H1 (cell line): ENCODE measurements at places on chromosomes 6 and 20.

GRCh38 chr20:58125726-58126125 is 102.7 kb downstream of the ANKRD60 start:
- DNase-seq: no peak

GRCh38 chr6:138824482-138825144 is 28.7 kb downstream of the ECT2L start:
- DNase-seq: no peak

DNA sequence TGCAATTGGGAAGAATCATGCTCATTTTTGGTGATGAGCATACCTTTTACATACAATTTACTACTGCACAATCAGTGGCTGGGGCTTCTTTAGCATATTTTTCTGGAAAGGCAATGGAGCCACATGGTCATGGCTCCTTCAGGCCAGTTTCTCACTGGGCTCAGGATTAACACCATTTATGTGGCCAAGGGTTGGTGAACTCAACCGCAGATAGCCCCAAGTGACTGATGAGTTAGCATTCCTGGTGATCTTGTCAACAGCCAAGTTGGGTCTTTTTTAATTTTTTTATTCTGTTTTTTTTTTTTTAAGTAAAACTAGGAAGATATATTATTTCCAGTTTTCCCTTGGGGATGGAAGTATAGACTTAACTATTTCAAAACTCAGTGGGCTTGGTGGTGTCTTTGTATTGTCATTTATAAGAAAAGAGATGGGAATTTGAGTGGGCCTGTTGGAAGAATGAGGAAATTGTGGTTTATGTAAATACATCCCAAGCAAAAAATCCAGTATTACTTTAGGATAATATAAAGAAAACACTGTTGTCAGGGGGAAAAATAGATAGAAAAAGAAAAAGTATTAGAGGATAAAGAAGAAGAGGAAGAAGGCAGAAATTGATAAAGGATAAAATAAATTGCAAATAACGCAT is 397.4 kb downstream of the MAFB start:
- DNase-seq: no peak

DNA sequence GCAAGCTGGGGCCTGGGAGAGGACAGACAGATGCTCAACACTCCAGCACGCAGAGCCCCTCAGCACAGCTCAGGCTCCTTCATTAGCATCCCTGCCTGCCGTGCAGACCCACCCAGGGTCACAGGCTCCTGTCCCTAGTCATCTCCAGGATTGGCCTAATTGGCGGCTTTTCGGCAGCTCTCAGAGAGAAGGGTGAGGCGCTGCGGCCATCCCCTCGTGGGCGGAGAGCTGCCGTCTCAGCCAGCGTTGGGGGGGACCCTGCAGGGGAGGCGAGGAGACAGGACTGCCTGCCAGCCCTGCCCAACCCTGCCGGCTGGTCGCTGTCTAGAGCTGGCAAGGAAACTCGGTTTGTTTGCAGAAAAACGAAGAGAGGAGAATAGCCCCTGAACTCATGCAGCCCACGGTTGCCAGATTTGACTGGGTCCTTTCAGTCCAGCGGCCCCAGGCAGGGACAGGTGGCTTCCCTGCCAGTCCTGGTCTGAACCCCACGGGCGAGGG is 26.8 kb downstream of the BHLHE23 start:
- DNase-seq: no peak

DNA sequence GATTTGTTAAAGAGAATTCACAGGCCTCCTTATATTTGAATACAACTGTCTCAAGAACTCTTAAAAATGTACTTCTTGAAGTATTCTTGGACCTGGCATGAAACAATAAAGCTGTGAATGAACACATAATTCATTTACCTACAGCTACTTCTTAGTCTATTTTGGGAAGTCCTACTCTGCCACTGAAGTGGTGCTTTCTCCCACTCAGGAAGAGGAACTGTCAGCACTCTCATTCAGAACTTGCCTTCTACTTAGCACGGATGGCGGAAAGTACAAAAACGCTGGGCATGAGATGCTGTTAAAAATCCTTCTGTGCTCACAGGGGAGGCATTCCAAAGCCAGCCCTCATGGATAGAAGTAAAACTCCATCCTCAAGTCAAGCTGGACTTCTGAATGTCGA is 144.8 kb upstream of the LAMP5 start:
- no peak for DNase-seq

- no peak for DNase-seq
Measured at GRCh38 chr6:53244958-53245357, 96.3 kb upstream of the GCM1 start.

- no peak for DNase-seq
Measured at GRCh38 chr20:9140162-9140760, 71.4 kb downstream of the PLCB4 start.

- no peak for DNase-seq
Measured at GRCh38 chr6:110366975-110367374, 8.8 kb upstream of the METTL24 start.

GRCh38 chr20:24493181-24493580 is 23.8 kb downstream of the SYNDIG1 start:
- no peak for DNase-seq

DNA sequence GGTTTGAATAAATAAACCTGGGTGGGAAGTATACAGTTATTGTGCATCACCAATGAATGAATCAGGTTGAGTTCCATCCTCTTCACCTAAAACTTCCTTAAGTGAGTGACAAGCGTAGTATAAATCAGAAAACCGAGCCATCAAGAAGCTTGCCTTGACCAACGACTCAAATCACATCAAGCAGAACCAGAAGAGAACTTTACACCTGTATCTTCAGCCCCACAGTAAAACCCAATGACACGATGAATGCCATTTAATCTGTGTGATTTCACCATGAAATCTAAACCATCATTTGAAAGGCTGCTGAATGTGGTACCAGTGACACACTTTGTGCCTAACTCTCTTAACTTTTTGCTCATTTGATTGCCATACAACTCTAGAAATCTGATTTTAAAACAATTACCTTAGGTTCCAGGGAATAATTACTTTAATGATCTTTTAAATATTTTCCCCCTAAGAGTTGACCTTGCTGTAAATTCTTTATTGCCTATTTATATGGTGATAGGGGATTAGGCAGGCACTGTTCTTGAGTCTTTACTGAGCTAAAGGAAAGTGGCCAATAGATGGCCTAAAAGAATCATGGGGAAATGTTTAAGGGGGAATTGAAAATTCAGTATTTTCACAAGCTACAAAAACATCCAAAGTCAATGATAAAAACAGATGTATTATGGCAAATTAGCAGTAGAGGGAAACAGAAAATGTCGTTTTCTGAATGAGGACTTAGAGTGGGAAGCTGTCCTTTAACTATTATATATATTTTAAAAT is 152.0 kb upstream of the EYA4 start:
- no peak for DNase-seq

GRCh38 chr20:47594157-47594556 is 92.5 kb downstream of the NCOA3 start:
- no peak for DNase-seq

DNA sequence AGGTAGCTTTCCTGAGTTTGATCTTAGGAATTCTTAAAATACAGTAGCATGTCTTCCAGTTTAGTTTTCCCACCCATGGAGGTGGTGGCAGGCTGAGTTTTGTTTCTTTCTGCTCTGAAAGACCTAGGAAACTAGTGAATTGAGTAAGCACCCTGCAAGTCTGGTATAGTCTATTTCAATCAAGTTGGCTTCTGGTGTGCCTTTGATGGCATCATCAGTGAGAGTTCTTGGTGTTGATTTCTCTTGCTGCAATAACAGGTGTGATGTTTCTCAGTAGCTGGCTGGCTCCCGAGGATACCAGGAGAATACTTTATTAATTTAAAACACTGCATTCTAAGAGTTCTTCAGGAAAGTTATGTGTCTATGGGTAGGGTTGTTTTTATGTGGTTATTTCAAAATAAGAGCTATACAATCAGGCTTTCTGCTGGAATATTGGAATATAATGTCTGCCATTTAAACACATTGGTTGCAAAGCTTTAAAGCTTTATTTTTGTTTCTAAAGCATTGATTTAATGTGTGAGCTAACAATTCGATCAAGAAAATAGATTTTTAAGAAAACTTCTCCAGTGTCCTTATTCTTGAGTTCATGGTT is 19.0 kb downstream of the VAPB start:
- DNase-seq: no peak

DNA sequence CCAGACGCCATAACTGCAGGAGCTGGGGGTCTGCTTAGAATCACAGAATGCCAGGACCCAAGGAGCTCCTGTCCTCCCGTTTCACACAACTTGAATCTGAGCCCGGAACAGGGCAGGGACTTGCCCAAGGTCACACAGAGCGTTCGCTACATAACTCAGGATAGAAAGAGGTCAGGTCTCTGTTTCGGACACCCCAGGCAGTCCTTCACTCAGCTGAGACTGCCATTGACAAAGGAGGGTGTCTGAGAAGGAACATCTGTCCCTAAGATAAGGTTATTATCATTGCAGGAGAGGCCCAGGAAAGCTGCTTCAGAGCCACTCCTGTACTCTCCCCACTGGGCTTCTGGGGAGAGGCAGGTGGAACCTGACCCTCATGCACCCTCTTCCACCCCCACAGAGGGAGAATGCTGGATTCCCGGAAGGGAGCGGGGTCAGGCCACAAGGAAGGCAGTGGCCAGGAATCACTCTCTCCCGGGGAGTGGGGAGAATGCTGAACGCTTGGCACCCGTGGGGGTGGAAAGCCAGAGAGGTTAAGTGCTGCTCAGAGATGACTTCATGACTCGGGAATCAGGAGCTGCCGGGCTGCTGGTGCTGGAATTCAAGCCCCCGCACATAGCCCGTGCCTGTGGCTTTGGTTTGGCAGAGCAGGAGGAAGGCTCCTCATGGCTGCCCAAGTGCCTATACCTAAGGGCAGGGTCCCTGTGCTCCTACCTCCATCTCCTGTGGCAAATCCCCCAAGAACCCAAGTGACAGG is 10.7 kb downstream of the SDC4 start:
- no peak for DNase-seq

DNA sequence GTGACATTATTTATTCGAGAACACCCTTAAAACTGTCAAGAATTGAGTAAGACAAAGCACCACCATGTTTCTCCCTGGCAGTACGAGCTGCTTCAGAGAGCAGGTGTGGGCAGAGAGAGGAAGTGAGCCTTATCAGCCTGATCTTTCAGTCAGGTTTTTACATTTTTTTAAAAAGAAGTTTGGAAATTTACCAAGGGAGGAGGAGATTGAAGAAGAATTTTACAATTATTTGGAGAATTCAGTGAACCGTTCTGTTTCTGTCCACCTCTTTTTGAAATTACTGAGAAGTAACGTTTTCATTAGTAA is 75.5 kb downstream of the ZDHHC14 start:
- DNase-seq: no peak

- no peak for DNase-seq
Measured at GRCh38 chr6:82616386-82617028, 252.9 kb downstream of the TPBG start.

- DNase-seq: no peak
Measured at GRCh38 chr6:44921798-44922197, 406.3 kb upstream of the RUNX2 start.

- no peak for DNase-seq
Measured at GRCh38 chr6:68071740-68072139, 563.3 kb upstream of the ADGRB3 start.

DNA sequence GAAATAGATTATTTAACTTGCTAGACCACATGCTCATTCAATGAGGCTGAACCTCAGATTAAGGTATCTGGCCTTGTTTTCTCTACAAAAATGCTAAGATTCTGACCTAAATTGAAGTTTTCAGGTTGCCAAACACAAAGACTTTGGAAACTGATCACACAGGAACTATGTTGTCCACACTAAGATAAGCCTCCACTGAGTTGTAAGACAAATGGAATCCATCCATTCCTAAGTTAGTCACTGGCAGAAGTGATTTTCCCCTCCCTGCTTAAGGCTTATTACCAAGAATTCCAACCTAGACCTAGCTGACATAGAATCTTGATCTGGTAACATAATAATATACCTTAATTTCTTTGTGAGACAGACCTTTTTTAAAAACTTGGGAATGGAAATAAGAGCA is 608.1 kb downstream of the TENT5A start:
- no peak for DNase-seq

DNA sequence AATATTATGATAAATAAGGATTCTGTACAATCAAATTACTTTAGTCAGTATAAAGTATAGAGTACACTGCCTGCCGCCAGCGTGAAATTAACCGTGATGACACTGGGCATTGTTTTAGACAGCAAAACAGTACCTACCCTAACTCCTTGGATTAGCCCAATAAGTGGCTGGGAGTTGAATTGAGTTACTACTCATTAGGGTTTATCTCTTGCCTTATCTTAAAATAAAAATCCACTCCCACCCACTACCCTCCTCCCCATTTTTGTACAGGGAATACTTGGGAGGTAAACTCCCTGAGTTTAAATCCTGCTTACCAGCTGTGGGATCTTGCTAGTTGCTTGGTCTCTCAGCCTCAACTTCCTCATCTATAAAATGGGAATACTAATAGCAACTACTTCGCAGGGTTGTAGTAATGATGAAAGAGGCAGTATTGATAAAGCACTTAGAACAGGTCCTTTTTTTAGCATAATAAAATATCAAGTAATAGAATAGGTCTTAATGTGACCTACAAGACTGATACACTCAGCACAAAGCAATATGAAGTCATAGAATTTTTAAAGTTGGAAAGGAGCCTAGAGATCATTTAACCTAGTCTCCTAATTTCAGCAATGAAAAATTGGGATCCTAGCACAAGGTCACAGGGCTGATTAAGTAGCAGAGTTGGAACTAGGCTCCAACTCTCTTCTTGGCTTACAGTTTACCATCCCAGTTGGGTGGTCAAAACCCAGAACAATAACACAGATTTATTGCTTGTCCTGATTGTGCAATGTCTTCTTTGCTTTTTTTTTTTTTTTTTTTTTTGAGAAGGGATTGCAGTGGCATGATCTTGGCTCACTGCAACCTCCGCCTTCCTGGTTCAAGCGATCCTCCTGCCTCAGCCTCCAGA is 23.8 kb downstream of the PHACTR2 start:
- no peak for DNase-seq

DNA sequence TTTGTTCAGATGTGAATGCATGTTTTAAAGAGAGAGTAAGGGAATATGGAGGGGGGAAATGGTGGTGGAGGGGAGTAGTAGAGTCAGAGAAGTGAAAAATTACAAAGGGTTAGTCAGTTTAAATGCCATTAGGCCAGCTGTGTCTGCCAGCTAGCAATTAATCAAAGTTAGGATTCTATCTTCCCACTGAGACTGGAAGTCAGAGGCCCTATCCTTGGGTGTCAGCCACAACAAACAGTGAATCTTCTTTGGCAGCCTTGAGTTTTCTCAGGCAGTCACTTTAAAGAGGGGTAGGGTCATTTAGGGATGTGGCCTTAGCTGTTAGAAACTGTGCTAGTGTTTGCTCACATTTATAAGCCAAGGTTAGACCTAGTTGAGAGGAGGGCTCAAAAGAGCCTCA is 120.5 kb upstream of the BTBD3 start:
- DNase-seq: no peak

GRCh38 chr6:6811128-6812009 is 222.8 kb downstream of the LY86 start:
- peak; percentile 50 for DNase-seq

DNA sequence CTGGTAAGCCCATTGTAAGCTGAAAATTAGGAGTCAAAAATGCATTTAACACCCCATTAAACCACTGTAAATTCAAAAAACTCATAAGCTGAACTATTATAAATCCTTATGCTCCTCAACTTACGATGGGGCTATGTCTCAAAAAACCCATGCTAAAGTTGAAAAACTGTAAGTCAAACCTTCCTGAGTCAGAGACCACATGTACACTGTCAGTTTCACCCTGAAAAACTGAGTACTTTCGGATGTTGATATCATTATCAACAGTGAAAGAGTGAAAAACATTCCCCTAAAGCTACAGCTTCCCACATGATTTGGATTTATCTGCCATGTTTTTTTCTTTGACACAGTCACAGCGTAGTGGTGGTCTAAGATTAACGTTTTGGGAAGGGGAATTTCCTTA is 14.2 kb downstream of the RAB23 start:
- no peak for DNase-seq
